ENCODE measurements at places on chromosomes 7 and 10. TPM values are rescaled to one million over a fixed set of nuclear protein-coding genes. Genes with fewer than 3 reads are reported as not detected.

Gene CCDC126
- total RNA-seq, result 8.5 TPM

Gene TACC2
- 341 TPM for total RNA-seq

Gene IFIT3
- total RNA-seq, result 7.0 TPM

DNA sequence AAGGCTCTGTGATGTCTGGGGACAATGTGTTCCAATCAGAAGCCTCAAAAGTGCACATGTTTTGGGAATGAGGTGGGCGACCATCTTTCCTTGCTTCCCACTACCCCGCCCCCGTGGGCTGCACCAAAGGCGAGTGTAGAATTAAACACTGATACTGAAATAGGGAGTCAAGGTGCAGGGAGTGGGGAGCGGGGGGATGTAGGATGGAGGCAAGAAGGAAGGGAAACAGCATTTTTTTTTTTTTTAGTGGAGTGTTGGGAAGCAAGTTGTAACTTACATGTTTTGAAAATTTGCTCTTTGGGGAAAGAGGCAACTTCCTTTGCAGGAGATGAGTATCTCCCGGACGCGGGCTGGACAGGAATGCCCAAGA is 484 bp upstream of the DLX5 start:
- no peak for DNase-seq
